ENCODE measurements at places on chromosomes 2 and 18.

DNA sequence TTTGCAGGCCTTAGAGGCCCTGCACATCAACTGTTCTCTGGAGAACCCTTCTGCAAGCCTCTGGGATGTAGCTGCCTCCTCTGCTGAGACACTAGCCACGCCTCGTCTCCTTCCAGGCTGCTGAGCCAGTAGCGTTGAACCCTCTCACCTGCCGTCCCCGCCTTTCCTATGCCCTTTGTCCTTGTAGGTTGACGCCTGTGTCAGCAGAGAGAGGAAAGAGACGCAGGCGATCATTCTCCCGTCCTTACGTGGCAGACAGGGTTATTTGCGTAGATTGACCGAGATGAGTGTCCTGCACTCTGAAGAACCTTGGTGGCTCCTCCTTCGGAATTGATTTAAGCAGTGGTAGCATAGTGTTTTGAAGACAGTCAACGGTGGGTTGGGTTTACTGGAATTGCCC lies 27.8 kb downstream of the ID2 start:
- no peak for DNase-seq

GRCh38 chr2:7241041-7241745 lies 324.0 kb downstream of the RNF144A start:
- no peak for DNase-seq

GRCh38 chr2:64945973-64946768 lies 43.0 kb upstream of the SLC1A4 start:
- DNase-seq, result no peak

GRCh38 chr2:190529486-190530247 lies 4.9 kb downstream of the NEMP2 start:
- no peak for DNase-seq

DNA sequence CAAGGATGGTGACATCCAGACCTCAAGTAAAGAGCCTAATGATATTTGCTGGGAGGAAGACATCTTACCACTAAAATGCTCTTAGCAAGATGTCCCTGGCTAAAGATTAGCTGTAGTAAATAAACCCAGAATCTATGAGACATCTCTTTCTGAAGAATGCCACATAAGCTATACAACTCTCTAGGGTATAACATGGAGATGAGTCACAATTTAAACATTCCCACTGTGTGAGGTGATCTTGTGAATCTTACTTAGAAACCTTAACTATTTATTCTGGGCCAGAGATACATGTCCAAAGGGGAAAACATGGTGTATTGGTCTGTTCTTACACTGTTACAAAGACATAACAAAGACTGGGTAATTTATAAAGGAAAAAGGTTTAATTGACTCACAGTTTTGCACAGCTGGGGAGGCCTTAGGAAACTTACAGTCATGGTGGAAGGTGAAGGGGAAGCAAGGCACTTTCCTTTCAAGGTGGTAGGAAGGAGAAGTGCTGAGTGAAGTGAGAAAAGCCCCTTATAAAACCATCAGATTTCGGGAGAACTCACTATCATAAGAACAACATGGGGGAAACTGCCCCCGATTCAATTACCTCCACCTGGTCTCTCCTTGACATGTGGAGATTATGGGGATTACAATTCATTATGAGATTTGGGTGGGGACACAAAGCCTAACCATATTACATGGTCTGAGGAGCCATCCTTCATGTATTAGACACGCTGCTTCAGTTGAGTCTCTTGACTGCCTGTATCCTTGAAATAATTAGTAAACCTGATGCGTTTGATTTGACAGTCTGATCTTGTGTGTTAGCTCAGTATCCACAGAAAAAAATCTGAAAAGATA lies 17.1 kb downstream of the KRCC1 start:
- no peak for DNase-seq

DNA sequence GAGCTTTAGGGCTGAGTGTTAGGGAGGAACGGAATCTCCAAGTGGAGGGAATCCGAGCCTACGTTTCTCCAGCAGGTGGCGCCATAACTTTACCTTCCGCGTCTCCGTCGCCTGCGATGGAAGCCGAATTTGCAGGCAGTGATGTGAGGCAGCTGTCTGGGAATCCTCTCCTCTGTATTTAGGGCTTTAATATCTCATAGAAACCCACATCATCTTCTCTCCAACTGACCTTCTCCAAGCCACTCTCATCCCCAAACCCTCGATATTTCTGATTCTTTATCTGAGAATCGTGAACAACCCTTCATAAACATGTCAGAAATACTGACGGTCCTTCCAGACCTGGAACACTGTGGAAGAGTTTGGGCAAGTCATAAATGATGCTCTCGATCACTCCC lies 27.5 kb downstream of the SIX2 start:
- peak; percentile 11 for DNase-seq

DNA sequence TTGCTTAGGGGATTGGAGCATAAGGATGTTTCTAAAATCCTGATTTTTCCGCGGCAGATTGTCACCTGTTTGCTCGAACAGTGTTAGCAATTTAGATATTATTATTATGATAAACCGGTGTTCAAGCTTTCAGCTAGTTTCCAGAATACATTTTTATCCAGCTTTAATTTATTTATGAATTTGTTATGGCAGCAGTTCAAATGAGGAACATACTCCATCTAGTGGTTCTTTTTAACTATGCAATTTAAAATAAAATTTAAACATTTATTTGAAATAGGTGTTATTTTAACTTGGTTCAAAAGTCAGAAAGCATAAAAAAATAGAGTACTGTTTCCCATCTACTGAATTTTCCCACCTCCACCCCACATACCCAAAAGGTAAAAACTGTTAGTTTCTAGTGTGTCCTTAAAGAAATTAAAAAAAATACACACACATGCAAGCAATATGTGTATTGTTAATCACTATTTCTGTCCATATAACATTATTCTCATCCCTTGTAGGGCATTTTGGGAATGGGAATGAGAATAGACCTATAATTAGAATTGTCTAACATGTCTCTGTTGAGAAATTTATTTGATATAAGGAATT lies 23.2 kb downstream of the ACOXL start:
- no peak for DNase-seq

DNA sequence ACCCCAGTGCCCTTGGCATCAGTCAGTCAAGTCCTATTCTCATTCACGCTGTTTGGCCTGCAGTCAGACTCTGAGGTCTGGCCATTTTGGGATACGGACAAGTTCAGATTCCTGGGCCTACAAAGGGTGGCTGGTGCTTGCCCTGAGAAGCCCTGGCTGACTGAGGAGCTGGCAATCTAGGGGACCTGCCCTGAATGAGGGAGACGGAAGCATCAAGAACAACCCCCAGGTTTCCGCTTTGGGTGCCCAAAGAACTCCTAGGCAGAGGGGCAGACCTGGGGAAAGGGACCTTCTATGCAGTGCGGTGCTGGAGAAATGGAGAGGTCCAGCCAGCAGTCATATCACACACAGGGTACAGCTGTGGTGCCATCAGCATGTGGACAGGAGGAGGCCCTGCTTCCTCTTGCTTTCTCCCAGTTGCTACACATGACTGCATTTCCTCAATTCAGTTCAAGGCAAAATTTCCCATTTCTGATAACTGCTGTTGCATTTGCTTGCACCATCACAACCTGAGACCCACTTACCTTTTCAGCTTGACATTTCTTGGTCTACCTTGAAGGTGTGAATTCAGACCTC lies 70.9 kb upstream of the LGALSL start:
- DNase-seq, result no peak

DNA sequence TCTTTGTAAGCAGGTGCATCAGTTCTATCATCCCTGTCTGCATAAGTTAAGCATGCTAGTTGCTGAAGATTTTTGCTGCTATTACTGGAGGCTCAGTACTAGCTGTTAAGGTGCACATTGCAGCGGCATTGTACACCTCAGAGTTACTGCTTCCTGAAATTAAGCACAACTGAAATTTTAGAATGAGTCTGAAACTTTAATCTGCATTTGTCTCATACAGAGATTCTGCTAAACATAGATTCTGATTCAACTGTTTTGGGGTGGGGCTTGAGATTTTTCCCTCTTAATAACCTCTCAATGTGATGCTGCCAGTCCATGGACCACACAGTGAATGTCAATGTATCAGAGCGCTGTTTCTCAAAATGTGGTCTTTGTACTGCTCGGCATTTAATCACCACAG lies 585.7 kb upstream of the GCFC2 start:
- no peak for DNase-seq

DNA sequence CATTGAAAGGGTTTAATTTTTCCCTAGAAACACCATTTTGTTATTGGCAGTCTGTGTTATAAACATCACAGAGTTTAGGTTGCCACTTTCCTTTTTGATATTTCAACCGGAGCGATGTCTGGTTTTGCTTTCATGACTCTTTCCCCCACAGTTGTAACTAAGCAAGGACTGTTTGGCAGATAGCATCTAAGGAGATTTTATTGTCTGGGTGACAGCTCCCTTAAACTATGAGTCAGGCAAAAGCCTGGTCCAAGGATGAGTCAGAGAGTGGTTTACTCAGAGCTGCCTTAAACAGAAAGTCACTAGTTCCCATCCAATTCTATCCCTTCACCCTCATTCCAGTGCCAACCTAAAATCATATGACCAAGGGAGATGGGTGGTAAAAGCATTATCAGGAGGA lies 341.6 kb upstream of the VWC2L start:
- DNase-seq, result no peak

- DNase-seq, result no peak
These were observed 160.8 kb downstream of the KLHL29 start for GRCh38 chr2:23545811-23546210.

- DNase-seq, result no peak
These were observed 6.7 kb downstream of the UXS1 start for GRCh38 chr2:106187273-106187891.

DNA sequence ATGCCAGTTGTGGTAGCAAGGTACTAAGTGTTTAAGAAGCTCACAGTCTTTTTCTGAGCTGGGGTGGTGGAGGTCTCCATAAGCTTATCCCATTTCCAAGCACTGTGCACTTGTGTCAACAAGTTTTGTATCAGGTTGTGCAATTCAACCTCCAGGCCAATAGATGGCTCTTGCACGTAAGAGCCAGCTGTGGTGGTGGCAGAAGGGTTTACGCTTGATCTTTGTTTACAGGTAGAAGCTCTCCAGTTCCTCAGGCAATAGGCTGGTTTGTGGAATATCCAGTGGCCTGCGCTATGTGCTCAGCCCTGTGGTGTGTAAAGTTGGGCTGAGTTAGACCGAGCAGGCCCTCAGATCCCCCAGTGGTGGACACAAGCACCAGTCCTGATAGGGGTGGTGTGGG lies 89.7 kb upstream of the CNTNAP5 start:
- DNase-seq, result no peak

GRCh38 chr2:239392688-239393387 lies 8.0 kb downstream of the HDAC4 start:
- no peak for DNase-seq

GRCh38 chr18:23977719-23978483 lies 36.7 kb upstream of the TTC39C start:
- DNase-seq, result no peak

Data from activated CD8-positive, alpha-beta memory T cell treated with anti-CD3 and anti-CD28 coated beads for 1 hour (primary cell).